BJ (cell line): ENCODE measurements at places on chromosomes 2 and 18.

GRCh38 chr2:224011837-224012236 lies 27.2 kb downstream of the SERPINE2 start:
- no peak for DNase-seq

DNA sequence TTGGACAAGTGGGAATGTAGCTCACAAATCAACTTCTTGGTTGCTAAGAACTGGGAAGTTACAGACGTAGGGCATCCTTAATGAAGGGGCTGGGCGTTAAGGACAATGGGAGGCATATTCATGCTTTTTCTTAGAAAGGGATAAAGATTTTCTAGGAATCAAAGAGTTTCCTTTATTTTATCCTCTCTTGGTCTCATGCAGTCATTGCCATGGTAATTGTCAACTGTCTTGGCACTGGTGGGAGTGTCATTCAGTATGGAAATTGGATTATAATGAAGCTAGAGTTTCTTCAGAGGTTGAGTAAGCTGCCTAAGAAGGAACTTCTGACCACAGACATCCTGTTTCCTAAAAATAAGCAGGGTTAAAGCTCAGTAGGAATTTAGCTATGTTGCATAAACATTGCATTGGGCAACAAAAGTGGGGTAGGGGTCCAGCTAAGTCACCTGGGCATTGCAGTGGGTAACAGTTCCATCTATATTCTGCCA lies 114.0 kb downstream of the LYPD6B start:
- no peak for DNase-seq

GRCh38 chr2:136213836-136214235 lies 95.9 kb upstream of the CXCR4 start:
- no peak for DNase-seq

DNA sequence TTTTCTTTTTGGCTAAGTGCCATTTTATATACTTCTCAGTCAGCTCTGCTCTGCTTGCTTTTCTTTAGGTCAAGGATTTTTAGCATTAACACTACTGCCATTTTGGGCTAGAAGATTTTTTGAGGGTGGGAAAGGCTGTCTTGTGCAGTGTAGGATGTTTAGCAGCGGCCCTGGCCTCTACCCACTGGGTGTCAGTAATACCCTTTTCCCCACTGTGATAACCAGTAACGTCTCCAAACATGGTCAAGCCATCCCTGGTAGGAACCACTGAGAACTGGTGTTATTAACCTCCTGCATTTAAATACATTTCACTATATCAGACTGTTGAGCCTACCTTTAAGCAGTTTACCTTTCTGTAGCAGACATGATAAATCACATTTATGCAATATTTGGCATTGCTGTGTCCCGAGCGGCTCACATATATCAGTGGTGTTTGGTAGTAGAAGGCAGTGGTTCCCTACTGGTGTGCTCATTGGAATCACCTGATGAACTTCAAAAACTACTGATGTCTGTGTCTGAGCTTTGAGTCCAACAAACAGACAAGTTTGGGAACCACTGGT lies 70.5 kb downstream of the CEP192 start:
- DNase-seq: no peak

GRCh38 chr2:138061961-138062360 lies 97.7 kb downstream of the HNMT start:
- DNase-seq: no peak

DNA sequence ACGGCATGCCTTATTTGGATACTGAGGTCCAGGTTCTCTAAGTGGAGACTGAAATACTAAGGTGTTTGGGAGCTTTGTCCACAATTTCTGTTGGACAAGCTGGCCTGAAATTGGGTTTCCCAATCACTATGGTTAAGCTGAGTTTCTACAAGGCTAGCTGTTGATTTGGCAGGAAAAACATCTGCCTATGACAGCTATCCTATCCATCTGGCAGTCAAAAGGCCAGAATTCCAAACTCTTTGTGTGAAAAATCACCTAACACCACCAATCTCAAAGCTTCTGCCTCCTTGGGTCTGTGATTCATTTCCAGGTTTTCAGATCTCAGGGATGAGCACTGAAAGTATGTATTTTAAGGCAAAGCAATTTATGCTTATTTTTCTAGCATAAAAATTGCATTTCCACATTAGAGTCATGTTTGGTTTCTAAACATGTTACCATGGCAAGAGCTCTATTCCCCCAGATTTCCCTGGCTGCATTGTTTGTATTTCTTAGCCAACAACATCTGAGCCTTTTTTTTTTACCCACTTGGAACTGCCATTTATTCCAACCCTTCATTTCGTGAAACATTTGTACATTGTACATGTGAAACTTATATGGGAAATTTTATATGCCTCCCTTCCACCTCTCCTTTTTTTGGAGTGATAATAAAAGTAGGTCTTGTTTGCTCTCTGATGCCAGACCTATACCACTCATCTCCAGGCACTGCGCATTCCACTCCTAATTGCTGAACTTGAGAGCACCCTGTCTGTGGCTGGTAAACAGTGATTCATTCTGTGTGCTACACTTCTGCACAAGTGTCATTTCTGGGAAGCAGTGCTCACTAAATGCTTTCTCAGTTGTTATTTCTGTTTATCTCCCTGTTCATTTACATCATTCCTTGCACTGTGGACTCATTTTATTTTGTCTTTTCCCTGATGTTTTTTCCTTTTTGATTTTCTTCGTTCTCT lies 15.9 kb upstream of the CCDC85A start:
- peak; percentile 15 for DNase-seq

GRCh38 chr2:47254464-47254863 lies 99.4 kb upstream of the STPG4 start:
- no peak for DNase-seq

- no peak for DNase-seq
Observed at GRCh38 chr2:196535742-196536141, 103.8 kb upstream of the CCDC150 start.

GRCh38 chr2:240429872-240430491 lies 5.5 kb upstream of the GPC1 start:
- DNase-seq: no peak

GRCh38 chr2:131145040-131145439 lies 39.9 kb downstream of the PLEKHB2 start:
- DNase-seq: no peak

DNA sequence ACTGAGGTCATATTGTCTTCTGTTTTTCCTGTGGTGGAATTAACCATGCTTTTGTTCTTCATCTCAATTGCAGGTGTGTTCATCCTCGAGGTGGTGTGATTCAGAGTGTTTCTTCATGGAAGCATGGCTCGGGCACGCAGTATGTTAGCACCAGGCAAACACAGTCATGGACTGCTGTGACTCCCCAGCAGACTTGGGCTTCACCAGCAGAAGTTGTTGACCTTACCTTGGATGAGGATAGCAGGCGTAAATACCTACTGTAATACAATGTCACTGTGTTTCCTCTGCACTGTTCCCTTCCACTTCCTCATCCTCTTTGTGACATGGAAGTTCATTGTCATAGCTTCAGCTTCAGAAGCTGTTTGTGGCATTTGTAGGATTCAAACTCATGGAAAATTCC lies 158.7 kb downstream of the HAUS1 start:
- no peak for DNase-seq

DNA sequence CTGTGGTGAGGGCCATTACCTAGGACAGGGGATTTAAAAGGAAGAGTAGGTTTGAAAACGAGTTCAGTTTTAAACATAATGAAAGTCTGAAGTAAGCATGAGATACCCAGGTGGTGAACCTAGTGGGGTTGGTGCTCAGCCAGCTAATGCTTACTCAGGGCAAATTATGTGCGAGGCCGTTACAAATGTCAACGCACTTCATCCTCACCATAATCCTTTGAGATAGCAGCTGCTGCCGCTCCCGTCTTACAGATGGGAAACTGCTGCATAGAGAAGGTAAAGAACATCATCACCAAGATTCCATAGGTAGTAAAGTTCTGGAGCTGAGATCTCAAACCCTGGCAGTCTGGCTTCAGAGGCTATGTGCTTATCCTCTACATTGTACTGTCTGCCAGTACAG lies 209.0 kb downstream of the DYM start:
- DNase-seq: no peak

DNA sequence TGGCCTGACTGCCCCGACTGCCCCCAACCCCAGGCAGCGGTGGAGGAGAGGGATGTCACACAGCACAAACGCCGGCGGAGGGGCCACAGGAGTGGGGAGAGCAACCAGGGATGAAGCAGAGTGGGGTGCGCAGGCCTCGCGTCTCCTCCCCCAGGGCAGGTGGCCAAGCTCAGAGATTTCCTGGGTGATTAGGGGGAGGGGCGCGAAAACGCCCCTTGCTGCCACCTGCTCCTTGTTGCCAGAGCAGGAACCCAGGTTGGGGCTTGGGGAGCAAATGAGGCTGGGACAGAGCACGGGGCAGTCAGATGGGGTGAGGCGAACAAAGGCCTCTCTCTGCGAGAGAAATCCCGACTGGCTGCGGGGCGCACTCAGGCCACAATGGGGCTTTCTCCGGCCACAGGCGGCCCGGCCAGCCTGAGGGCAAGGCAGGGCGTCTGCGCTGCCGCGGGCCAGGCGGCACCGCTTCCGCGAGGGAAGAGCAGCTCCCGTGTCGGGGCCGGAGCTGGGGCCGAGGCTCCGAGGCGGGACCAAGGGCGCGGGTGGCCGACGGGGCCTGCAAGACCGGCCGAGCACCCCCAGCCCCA lies 11.5 kb downstream of the TEX44 start:
- DNase-seq: peak; percentile 21

GRCh38 chr2:203344667-203345066 lies 16.5 kb downstream of the ABI2 start:
- no peak for DNase-seq

- DNase-seq: no peak
Observed at GRCh38 chr18:21194871-21195771, 46.9 kb upstream of the GREB1L start.

- no peak for DNase-seq
Observed at GRCh38 chr2:68536000-68536399, 68.6 kb downstream of the APLF start.

- DNase-seq: peak; percentile 79
Observed at GRCh38 chr2:178553047-178553446, 72.8 kb downstream of the PLEKHA3 start.

- DNase-seq: no peak
Observed at GRCh38 chr2:100807707-100808106, 12.2 kb upstream of the NPAS2 start.

- no peak for DNase-seq
Observed at GRCh38 chr2:40178971-40179370, 272.9 kb downstream of the SLC8A1 start.

GRCh38 chr2:8531481-8531880 lies 150.4 kb upstream of the ID2 start:
- DNase-seq: no peak

DNA sequence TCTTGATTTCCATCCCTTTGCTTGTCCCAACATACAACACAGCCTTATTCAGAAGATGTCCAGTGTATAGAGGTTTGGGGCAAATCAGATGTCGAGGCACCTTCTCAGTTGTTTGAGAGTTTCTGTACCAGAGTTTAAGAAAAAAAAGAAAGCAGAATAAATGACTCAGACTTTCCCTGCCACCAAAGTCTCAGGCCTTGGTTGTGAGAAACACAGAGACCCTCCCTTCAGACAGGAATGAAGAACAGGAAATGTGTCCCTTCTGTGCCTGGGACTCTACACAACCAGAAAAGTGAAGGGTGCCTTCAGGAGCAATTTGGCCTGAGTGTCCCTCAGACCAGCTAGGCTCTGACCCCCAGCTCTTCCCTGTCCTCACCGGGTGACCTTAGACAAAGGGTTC lies 37.3 kb upstream of the REL start:
- no peak for DNase-seq

DNA sequence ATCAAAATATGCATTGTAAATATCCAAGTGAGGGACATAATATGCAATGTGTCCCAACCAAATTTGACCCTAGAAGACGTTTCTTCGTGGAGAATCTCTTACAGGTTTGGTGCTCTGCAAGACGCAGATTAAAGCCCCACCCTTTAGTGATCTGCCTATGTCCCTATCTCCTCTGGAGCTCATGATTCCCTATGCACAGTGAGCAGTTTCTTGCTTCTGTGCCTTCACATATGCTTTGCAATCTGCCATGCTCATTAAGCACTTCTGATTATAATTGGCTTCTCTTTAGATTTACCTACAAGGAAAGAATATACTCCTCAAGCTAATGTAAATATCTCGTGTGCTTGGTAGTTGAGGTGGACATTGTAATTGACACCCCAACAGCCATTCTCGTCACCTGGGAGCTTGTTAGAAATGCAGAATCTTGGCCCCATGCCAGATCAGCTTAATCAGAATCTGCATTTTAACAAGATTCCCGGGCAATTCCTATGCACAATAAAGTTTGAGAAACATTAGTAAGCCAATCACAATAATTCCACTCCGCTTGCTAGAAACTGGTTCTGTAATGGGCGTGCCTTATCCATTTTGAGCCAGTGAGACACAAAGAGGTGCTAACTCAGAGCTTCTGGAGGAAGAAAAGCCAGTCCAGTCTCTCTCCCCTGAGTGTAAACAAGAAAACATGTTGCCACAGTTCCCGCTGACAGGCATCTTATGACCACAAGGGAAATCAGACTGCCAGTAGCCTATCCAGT lies 2.8 kb upstream of the PUM2 start:
- no peak for DNase-seq

DNA sequence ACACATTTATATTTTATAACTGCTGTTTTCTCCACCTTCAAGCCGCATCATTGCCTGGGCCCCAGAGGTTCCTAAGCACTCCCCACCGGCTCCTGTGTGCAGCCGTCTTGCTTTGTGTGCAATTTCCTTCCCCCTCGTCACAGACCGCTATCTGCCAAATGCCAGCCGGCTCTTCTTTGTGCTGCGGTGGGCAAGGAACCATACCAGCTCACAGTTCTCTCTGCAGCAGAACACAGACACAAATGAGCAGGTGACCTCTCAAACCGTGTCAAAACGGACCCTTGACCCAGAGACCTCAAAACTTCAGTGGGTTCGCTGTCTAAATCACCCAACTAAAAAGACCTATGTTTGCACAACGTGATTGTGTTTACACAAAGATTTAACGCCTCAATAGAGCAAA lies 58.2 kb downstream of the KLF7 start:
- DNase-seq: no peak

DNA sequence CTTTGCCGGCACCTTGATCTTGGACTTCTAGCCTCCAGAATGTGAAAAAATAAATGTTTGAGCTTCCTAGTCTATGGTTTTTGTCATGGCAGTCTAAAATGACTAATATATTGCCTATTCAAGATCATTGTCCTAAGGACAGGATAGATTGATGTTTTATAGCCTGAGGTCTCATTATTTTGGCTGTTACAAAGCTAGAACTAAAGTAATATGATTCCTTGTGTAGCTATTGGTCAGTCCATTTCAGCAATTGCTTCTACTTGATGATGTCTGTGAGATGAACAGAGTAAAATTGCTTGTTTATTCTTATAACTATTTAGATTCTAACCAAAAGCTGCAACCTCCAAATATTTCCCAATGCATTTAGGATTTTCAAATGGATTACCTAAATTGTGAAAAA lies 145.0 kb downstream of the HRH4 start:
- no peak for DNase-seq

- DNase-seq: no peak
Observed at GRCh38 chr2:205766779-205767359, 84.6 kb downstream of the NRP2 start.

- DNase-seq: no peak
Observed at GRCh38 chr2:98563394-98563793, 44.9 kb downstream of the COA5 start.

DNA sequence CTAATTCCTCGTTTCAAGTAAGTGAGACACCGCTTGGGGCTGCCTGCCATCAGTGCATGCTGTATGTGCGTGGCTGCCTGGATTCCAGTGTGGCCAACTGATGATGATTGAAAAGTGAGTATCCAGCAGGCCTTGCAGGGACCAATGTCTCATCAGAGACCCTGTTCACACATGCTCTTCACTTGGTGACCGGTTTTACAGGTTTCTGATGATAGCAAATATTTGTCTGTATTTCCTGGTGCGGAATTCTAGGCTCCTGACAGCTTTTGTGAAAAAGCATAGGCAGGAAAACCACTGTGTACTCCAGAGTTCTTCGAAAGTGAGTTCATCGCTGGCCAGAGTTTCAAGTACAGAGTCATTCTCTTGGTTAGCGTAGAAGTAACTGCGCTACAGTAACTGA lies 13.8 kb upstream of the YWHAQ start:
- DNase-seq: no peak
